ENCODE measurements at places on chromosomes 12 and 14.

- no peak for DNase-seq
These were observed 5.8 kb upstream of the GLT8D2 start for GRCh38 chr12:104055686-104056388.

GRCh38 chr12:91921555-91921954 is 224.1 kb downstream of the BTG1 start:
- DNase-seq = no peak

GRCh38 chr14:42671636-42672035 is 1065.0 kb downstream of the LRFN5 start:
- DNase-seq = no peak

DNA sequence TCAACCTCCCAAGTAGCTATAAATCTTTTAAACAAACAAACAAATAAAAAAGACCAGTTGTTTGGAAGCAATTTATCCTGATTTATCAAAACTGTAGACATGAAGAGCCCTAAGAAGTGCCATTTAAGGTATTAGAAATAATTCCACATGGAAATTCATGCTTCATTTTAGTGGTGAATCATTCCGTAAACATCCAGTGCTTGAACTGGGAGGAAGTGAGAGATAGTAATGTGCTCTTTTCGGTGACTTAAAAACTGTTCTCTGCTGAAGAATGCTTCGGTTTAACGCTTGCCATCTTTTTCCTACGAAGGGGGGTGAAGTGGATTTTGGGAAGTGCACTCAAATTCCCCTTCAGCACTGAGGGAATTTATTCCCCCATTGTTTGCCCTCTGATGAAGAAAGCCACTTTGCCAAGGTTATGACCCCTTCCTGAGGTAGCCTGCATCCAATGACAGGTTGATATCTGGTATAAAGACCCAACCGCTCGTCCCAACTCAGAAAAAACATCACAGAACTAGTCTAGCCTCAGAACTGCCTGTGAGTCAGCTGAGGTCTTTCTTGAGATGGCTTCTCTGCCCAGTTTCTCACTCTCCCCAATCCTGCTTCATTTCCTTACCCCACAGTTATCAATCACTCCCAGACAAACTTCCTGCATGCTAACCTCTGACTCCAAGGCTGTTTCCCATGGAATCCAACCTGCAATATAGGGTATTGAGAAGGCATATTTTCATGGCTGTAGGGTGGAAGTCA is 244.1 kb downstream of the AEBP2 start:
- DNase-seq = no peak

GRCh38 chr14:36271939-36272907 is 48.2 kb downstream of the MBIP start:
- no peak for DNase-seq

GRCh38 chr14:83289390-83289789 is 1755.7 kb upstream of the SEL1L start:
- no peak for DNase-seq

GRCh38 chr14:31465111-31465510 is 7.8 kb upstream of the DTD2 start:
- no peak for DNase-seq

- no peak for DNase-seq
These were observed 11.8 kb downstream of the TMCC3 start for GRCh38 chr12:94638521-94638920.

DNA sequence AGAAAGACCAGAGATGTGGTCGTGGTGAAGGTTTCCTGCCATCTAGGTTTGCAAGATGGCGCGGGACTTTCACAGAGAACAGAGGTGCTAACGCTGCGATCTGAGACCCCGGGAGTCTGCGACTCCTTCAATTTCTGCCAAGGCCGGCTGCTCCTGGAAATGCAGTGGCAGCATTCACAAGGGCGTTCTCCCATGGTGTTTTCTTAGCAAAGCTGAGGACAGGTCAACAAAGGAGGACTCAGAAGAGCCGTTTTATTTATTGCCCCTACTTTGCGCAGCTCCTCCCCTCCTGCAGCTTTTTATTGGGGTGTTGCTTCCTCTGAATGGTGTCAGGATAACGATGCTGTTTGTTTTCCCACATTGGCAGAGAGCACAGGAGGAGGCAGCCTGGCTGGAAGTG is 86.3 kb downstream of the TMEM132C start:
- no peak for DNase-seq

GRCh38 chr14:94897561-94897960 is 127.6 kb upstream of the GSC start:
- DNase-seq = no peak

DNA sequence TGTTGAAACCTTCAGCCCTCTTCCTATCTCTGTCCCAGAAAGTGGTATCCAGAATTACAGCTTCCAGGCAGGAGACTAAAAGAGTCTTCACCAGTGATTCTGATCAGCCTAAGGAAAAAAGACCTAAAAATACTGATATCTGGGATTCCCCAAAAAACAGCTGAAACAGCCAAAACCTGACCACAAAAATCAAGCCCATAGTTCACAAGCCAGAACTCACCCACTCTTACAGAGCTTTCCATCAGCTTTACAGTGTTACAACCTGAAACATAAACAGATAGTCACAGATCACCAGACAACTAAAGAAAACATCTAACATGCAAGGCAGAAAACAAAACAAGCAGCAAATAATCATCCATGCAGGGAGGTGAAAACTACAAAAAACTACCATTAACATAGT is 26.0 kb upstream of the TSPAN8 start:
- DNase-seq = no peak

DNA sequence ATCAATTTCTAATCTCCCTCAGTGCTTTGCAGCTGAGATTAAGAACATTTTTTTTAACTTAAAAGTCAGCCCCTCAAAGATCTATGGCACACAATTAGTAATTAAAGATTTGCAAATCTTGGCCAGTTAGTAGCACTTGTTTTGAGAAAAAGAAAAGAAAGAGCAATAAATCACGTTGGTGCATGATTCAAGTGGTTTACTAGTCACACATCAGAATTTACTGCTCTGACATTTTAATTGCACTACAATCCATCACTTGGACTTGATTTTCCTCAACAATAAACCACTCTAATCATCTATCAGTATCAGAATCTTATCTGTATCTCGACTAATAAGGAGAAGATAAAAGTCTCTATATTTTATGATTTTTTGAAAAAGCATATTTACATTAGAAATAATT is 154.3 kb downstream of the HELB start:
- DNase-seq = no peak

- DNase-seq = no peak
These were observed 362.6 kb downstream of the AEBP2 start for GRCh38 chr12:19801941-19802340.

DNA sequence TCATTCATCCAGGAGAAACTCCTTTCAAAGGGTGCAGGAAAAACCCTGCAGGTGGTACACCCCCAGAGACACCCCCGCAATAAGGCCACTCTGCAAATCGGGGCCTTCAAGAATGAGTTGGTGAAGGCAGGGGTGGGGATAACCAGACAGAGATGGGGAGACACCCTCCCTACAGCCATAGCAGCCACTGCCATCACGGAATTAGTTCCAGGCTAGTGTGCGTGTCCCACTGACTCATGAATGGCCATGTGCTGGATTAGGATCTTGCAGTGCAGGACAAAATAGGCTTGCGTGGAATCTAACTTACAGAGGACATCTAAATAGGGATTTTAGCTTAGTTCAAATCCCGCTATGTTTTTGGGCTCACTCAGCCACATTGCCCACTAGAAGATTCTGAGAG is 37.8 kb downstream of the SPRING1 start:
- no peak for DNase-seq

- DNase-seq = no peak
These were observed 97.4 kb downstream of the C12orf50 start for GRCh38 chr12:87931812-87932211.

DNA sequence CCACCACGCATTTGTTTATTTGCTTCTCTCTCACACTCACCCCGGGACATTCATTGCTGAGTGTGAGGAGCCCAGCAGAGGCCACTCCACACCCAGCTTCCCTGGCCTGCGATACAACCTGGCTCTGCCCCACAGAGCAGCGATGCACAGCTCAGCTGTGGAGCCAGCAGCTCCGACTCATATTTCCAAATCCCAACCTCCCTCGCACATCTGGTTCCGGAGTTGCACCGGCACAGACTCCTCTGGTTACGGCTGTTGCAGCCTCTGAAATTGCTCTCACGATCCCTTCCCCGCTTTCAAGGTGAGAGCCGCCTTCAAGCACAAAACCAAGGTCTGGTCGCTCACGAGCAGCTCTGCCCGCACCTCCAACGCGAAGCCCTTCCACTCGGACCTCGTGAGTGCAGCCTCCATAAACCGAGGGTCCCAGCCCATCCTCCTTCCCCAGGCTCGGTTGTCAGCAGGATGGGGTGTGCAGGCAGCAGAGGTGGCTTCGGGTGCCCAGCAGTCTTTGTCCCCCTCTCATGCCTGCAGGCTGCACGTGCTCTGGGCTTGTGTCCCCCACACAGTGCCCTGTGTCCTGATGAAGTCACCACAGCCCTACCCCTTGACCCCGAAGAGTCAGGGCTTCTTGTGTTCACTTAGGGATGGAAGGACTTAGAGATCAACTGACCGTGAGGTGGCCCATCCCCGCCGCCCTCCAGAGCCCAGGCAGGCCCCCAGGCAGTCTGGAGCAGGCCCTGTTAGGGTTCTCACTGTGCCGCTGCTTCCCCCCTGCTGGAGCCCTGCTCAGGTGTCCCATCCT is 184.3 kb downstream of the ADGRD1 start:
- no peak for DNase-seq

DNA sequence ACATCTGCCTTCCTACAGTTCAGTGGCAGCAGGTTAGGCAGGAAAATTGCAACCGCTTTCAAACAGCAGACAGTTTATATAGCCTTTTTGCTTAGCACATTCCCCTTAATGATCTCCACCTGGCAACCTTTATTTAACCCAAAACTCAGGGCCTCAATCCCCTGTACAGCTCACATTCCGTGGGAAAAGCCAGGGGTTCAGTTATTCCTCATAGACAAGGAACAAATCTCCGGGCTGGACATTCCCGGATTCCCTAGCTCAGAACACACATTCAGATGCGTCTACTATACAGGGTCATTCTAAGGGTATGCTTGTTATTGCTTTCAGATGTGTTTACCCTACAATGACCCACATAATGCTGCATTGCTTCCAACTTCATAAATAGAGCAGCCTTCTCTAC is 73.8 kb upstream of the DCN start:
- DNase-seq = no peak

GRCh38 chr12:2064071-2064507 is 11.3 kb downstream of the CACNA1C start:
- no peak for DNase-seq

DNA sequence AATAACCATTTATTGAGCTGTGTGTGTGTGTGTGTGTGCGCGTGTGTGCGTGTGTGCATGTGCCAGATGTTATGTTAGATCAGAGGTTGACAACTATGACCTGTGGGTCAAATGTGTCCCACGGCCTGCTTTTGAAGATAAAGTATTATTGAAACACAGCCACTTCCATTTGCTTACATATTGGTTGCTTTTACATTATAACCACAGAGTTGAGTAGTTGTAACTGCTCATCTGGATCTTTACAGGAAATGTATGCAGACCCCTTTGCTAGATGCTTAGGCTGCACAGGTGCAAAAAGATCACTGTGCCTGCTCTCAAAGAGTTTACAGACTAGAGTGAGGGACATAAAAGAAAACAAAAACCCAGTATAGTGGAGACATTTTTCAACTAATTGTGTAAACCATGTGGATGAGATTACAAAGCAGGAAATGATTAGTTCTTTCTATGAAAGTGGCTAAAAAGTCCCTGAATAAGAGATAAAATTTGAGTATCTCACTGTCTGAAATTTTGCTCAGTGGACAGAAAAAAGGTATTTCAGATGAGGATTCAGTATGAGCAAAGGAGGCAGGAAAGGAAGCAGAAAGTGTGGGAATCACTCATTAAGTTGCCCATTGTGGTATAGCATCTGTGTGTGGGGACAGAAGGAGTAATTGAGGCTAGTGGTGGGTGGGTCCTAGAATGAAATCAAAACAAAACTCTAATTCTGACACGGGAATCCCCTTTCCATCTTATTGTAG is 188.4 kb downstream of the PAH start:
- no peak for DNase-seq

GRCh38 chr12:1131811-1132224 is 140.8 kb downstream of the ERC1 start:
- DNase-seq = no peak

All from T-helper 22 cell (primary cell).